ENCODE measurements at places on chromosomes 7 and 10.

- no peak for DNase-seq
Observed at GRCh38 chr10:116696919-116697318, 45.4 kb downstream of the HSPA12A start.

DNA sequence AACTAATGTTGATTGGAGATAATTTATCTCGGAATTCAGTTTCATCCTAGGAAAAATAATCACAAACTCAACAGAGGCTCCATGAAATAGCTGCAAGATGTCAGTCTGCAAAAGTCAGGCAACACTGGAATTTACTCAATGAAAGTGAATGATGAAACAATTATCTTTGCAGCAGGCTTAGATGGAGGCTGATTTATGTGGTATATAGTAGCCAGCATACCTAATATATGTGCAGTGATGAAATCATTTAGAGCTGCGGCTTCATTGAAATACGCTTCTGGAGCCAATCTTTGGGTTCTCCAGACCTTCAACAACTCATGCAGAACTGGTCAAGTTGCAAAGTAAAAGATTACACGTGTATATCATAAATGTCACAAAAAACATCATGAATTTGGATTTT lies 113.3 kb downstream of the ITGA8 start:
- no peak for DNase-seq

- DNase-seq: no peak
Observed at GRCh38 chr7:77687747-77688144, 8.5 kb upstream of the RSBN1L start.

DNA sequence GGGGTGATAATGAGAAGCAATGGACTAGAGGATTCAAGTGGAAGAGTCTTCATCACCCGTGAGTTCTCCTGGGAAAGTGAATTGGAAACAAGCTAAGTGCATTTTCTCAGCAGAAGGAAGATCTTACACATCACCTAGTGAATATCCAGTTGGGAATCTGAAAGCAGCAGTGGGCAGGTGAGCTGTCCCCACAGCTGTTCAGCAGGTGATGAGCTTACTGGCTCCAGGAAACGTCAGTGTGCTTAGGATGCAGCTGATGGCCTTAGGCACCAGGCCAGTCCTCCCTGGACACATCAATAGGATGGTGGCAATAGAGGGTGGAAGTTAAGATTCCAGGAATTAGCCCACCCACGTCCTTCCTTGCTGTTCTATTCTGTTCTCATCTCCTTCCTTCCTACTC lies 66.7 kb downstream of the NOD1 start:
- DNase-seq: no peak

- no peak for DNase-seq
Observed at GRCh38 chr7:106139265-106140251, 27.4 kb upstream of the SYPL1 start.

GRCh38 chr10:120802935-120803334 lies 48.2 kb upstream of the WDR11 start:
- no peak for DNase-seq

DNA sequence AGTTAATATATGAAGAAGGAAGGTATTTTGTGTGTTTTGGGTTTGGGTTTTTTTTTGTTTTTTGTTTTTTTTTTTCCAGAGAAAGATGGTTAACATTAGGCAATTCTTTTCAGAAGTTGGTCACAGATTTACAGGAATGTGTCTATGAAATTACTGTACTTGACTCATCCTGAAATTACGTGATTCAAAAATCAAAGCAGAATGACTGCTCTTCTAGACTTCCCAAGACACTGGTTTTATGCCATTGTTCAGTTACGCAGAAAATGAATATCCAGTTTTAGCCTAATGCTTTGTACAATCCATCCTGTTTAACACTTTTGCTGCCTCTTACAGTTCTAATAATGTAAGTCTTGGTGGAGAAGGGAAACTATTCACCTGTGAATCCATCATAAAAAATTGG lies 39.7 kb upstream of the CELF2 start:
- no peak for DNase-seq

GRCh38 chr7:128052404-128052803 lies 21.2 kb upstream of the LRRC4 start:
- DNase-seq: no peak

- DNase-seq: no peak
Observed at GRCh38 chr10:124713679-124714255, 30.4 kb downstream of the FAM53B start.

GRCh38 chr10:44761076-44761475 lies 150.1 kb upstream of the TMEM72 start:
- peak; percentile 12 for DNase-seq

GRCh38 chr7:38016567-38016966 lies 96.1 kb downstream of the EPDR1 start:
- no peak for DNase-seq

DNA sequence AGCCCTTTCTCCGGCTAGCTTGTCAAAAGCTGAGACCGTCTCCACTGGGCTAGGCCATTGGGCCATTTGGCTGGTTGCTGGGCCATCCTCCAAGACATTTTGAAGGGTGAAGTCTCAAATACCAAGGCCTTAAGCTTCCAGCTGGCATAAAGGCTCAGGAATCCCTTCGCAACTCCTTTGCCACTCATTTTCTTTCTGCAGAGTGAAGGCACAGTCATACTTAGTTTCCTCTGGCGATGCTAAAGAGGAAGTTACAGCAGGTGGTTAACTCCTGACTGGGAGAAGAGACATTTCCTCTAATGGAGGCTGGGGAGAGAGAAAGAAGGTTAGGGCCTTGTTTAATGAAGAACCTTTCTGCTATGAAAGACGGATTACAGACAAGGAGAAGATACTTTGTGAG lies 4.8 kb upstream of the REPIN1 start:
- no peak for DNase-seq

DNA sequence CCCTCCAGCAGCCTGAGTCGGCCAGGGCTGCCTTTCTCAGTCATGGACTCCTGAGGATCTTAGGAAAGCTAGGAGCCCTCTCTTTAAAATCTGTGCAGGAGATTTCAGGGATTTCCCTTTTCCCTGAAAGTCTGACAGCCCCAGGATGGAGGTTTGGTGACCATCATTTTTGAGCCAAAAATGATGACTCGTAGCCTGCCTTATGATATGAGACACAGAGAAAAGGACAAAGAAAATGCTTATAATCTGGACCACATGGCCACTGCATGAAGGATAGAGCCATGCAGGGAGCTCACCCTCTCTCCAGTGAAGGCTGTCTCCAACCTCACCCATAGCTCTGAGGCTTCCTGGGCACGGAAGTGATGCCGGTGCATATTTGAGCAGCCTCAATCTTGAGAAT lies 106.6 kb upstream of the CHST15 start:
- no peak for DNase-seq

DNA sequence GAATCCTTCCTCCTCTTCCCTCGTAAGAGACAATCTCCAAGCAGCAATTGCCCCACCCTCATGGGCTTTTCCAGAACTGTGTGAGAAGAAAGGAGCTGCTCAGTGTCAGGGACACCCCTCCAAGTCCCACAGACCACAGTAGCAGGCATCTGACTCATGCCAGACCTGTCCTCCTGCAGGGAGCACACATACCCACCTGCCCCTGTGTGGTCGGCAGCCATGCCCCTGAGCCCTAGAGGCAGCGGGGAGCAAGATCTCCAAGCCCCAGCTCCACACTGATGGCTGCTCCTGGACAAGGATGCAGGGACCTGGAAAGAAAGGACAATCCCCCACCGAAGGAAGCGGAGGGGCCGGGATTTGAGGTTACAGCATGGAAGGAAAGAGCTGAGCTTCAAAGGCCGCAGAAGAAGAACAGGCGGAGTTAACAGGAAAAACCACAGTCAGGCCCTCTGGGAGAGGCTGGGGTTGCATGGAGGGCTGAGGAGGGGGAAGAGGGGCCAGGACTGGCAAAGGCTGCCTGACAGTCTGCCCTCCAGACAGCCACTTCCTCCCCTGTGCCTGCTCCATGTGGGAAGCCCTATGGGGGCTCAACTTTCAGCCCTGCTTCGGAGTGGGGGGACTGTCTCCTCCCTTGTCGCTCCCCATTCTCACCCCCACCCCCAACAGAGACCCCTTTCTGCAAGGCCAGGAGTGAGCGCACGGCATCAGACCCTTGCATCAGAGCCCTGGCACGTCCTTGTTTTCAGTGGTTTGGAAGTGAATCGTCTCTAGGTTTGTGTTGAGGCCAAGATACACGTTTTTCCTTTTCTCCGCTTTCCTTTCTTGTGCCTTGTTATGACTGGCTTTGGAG lies 46.8 kb downstream of the ASB13 start:
- no peak for DNase-seq

GRCh38 chr7:25844102-25844870 lies 307.7 kb upstream of the NFE2L3 start:
- DNase-seq: no peak

DNA sequence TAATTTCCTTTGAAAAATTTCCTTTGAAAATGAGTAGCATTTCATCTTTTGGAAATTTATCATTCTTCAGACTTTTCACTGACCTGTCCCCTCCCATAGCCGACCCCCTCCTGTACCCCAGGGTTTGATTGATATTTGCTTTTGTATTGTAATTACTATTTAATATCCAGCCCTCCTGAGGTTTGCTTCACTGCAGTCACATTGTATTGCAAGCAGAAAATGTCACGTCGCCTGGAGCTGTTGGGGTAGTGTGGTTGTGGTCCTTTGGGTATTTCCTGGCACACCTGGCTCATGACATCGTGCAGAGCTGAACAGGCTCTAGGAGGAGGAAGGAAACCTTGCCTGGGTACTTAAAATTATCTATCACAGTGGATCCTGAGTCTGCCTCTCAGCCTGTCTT lies 116.1 kb downstream of the INSYN2A start:
- no peak for DNase-seq

- no peak for DNase-seq
Observed at GRCh38 chr7:154252046-154252445, 199.8 kb downstream of the DPP6 start.

DNA sequence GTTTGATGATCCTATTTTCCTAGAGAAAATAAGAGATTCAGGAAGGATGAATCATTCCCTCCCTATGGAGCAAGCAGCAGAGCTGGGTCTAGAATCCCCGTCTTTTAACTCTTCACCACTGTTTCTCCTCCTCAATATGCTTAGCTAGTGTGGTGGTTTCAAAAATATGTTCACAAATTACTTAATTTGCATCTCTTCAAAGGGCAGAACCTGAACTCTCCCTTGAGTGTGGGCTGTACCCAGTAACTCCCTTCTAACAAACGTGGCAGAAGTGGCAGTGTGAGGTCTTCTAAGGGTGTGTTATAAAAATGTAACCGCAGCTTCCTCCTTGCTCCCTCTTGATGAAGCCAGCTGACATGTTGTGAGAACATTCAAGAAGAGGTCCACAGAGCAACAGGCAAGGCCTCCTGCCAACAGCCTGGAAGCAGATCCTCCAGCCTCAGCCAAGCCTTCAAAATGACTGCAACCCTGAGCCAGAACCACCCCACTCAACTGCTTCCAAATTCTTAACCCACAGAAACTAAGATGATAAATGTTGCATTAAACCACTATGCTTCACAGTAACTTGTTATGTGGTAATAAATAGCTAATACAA lies 36.6 kb downstream of the SRPK2 start:
- peak; percentile 82 for DNase-seq

DNA sequence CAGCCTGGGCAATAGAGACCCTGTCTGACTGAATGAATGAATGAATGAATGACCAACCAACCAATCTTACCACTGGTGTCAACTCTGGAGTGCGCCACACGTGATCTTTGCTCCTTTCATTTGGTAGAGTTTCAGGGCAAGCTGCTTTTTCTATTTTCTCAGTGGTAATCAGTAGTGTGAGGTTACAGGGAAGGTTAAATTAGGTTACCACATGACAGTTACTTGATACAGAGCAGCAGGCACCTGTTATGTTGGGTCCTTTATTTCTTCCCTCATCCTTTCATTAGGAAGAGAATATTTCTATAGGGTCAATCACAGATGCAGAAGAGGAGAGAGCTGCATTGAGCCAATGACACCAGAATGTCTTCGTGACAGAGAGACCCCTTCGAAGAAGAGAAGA lies 167.8 kb downstream of the KIAA1217 start:
- no peak for DNase-seq

- peak; percentile 98 for DNase-seq
Observed at GRCh38 chr7:82335927-82336326, 107.7 kb downstream of the CACNA2D1 start.

- no peak for DNase-seq
Observed at GRCh38 chr10:24993237-24993958, 22.6 kb downstream of the ENKUR start.
